ENCODE measurements at places on chromosomes 11 and 22.

GRCh38 chr22:28246397-28246796, 327.3 kb upstream of the PITPNB start:
- no peak for ATAC-seq

- no peak for ATAC-seq
Observed at GRCh38 chr11:45456686-45457085, 170.5 kb upstream of the SYT13 start.

- ATAC-seq = peak; percentile 93
Observed at GRCh38 chr11:29328961-29329441, 687.8 kb downstream of the KCNA4 start.

GRCh38 chr11:7516475-7516874, 2.7 kb downstream of the PPFIBP2 start:
- no peak for ATAC-seq

DNA sequence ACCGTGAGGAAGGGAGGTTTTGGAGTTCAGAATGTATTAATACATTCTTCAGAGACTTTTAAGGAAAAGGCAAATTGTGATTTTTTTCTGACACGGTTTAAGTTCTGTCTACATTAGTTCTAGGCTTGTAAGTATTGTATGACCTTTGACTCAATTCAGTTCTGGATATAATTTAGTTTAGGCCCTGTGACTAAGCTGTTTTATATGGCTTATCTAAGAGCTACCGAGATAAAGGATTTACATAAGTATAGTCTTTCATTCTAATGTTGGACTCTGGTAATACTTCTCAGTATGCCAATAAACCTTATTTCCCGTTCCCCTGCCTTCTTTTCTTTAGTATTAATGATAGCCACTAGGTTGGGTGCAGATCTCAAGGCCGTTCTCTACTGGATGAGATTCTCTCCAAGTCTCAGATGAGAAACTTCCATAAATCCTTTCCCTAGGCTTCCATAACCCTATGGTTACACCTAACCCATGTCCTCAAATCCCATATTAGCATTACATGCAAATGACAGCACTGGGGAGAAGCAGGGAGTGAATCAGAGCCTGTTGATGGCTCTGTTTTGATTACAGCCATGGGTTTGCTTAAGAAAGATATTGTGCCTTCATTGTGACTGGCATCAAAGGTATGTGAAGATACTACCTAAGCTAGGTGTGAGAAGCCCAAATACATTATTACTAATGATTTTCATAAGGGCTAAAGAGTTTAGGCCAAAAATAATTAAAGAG, 38.7 kb downstream of the BARX2 start:
- no peak for ATAC-seq

DNA sequence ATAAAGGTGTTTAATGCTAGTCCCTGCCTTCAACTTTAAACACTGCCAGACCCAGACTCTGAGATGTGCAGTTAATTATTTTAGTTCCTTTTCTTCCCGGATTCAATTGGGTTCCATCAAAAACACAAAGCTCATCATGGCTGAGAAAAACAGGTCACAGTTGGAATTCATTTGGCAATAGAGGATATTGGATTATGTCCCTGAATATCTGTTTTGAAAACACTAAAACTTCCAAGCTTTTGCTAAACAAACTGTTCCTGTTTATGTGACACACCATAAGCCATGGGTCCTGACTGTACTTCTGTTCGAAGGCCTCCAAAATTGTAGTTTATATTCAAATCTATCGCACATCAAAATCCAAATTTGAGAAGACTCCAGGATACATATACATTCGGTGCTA, 150.7 kb downstream of the TRPC6 start:
- ATAC-seq = no peak

DNA sequence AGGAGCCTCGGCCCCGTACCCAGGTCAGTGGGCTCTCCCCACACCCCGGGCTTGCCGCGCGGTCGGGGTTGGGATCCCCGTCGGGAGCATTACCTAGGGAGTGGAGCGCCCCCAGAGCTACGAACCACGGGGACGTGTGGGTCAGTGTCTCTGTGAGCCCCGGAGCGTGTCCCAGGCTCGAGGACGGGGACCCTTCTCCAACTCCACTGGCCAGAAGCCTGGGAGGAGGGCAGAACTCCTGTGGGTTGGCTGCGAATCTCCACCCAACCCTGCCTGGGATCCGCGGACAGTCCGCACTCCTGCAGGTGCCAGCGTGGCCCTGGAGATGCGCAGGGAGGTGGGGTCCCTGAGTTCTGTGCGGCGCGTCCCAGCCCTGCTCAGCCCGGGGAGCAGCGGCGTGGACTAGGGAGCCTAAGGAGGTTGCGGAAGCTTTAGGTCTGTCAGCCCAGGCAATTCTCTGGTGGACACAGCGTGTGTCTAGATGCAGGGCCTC, 346 bp downstream of the PPFIBP2 start:
- no peak for ATAC-seq

GRCh38 chr11:34160049-34160721, 54.8 kb downstream of the NAT10 start:
- peak; percentile 41 for ATAC-seq

DNA sequence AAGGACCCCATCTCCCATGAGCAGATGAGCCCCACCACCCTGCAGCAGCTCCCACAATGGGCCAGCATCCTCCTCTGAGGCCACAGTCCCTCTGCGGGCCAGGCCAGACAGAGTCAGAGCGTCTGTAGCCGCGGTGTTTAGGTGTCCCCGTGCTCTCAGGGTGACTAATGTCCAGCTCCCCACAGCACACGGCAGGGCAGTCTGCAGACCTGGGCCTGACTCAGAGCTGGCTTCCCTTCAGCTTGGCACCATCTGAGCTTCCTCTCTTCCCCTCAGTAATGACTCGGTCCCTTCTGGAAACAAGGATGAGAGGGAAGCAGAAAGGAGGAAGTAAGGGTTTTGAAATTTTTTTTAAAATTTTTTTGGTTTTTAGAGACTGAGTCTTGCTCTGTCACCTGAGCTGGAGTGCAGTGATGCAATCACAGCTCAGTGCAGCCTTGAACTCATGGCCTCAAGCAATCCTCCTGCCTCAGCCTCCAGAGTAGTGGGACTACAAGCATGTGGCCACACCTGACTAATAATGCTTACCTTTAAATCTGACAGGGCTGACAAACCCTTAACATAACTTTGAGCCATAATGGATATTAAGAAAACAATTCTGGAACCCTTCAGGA, 28.5 kb downstream of the LRRC74B start:
- ATAC-seq = peak; percentile 78

DNA sequence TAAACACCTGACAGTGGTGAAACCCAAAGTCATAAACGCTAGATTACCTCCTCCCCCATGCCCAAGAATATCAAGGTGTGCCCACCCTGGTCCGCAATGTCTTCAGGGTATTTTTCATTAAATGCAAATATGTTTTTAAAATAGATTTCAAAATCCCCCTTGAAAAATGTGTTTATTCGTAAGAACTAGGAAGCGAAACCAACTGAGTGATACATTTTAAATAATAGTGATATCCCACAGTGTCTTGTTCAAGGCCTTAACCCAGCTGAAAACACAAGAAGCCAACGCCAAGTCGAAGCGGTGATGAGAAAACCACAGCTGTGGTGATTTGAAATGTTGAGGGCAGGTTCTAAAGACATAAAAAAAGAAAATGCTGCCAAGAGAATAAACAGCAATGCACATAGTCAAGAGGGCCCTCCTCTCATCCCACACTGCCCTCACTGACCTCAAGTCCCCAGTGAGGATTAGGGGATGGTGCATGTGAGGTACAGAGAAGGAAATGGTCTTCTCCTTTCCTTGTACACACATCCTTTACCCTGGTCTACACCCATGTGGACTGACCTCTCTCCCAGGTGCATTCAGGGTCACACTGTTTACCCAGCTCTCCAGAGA, 25.5 kb downstream of the KCNJ1 start:
- no peak for ATAC-seq

DNA sequence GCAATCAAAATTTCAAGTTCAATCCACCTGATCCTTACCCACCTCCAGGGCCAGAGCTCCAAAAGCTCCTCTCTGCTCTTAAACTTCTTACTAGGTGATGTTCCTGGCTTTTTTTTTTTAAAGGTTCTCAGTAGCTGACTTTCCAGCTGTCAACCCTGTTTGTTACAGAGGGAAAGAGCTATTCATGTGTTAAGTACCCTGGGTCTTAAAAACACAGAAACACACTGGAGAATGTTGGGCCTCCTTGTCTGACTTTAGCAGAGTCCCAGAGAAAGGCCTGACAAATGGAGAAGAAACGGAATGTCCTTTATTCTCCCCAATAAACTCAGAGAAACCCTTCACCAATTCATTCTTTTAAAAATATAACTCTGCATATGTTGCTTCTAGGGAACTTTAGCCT, 3.2 kb downstream of the LRRC4C start:
- no peak for ATAC-seq

- ATAC-seq = no peak
Observed at GRCh38 chr22:49137206-49137840, 690.4 kb downstream of the BRD1 start.

- ATAC-seq = no peak
Observed at GRCh38 chr22:39457198-39457555, 365 bp downstream of the MGAT3 start.

DNA sequence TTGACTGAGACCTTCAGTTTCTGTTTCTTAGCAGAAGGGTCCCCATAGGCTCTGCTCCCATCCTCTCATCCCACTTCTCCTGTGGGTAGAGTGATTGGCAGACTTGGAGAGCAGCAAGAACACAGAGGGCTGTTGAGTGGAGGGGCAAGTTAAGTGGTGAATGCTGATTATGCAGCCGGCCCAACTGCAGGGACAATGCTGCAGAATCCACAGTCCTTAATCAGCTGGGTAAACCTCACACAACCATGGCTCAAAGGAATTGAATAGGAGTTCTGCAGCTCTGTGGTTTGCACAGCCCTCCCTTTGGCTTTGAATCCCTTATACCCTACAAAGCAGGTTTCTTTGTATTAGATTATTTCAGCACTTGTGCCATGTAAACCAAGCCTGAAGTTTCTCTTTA, 161.1 kb downstream of the NAV2 start:
- ATAC-seq = no peak

- peak; percentile 79 for ATAC-seq
Observed at GRCh38 chr22:49372530-49373288, 455.0 kb downstream of the BRD1 start.

DNA sequence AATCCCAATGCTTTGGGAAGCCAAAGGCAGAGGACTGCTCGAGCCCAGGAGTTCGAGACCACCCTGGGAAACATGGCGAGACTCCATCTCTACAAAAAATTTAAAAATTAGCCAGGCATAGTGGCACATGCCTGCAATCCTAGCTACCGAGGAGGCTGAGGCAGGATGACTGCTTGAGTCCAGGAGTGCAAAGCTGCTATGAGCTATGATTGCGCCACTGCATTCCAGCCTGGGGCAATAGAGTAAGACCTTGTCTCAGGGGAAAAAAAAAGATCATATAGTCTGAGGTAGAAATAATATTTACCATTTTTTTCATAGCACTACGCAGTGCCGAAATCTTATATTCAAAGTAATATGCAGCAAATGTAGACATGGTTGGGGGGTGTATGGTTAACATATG, 47.8 kb downstream of the MRTFA start:
- ATAC-seq = no peak

DNA sequence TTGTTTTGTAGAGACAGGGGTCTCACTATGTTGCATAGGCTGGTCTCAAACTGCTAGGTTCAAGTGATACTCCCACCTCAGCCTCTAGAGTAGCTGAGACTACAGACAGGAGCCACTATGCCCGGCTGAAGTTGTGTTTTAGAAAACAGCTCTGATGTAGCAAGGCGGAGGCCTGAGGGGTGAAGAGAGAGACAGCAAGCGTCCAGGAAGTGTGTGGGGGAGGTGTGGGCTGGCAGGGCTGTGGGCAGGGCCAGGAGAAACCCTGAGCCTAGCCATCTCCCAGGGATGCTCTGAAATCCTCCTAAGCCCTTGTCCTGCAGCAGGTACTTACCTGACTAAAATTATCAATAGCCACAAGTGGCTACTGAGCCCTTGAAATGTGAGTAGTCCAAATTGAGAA, 16.1 kb upstream of the RPS3 start:
- ATAC-seq = no peak

- ATAC-seq = peak; percentile 20
Observed at GRCh38 chr22:39518996-39519680, 1.2 kb upstream of the ATF4 start.

- no peak for ATAC-seq
Observed at GRCh38 chr22:39444247-39444800, 12.5 kb upstream of the MGAT3 start.

DNA sequence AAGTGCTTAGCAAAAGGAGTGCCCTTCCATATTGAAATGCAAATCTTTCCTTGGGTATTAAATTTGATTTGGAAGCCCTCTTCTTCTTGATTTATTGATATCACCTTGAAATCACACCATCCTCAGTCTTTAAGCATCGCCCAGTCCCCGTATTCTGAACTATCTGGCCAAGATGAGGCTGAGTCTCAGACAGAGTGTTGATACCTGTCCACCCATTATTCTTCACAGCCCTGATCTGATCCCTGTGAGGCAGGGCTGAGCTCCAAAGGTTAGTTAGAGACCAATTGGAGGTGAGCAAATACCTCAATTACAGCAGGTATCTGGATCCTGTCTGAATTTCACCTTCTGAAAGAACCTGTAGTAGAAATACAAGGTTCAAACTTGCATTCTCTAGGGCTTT, 326.3 kb downstream of the FAT3 start:
- ATAC-seq = no peak

GRCh38 chr11:17722000-17722643, 2.8 kb downstream of the MYOD1 start:
- ATAC-seq = peak; percentile 69

DNA sequence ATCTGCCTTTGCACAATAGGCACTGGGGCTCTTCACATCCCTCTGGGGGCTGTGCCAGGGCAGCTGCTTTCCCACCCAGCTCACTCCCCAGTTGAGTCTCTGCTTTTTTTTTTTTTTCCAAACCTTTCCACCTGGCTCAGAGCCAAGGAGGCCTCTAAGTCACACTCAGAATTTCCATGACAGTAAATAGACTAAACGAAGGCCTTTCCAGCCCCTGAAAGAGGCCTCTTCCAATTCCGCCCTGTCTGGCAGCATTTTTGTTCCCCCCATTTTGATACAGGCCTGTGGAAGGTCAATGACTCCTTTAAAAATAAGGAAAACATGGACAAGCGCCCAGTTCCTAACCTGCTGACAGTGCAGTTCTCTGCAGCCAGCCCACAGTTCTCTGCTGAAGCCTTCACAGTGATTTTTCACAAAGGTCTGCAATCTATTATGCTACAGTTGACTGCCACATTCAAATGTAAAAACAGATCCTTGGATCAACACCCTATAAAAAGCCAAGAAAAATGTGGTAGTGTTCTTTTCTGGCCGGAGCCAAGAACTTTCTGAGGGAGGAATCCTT, 107.5 kb upstream of the SESN3 start:
- ATAC-seq = no peak

Measured in SK-N-SH treated with all-trans-retinoic acid at 6 μM for 48 hours (cell line).